AML-193 (cell line): ENCODE measurements at places on chromosomes 16 and 17.

DNA sequence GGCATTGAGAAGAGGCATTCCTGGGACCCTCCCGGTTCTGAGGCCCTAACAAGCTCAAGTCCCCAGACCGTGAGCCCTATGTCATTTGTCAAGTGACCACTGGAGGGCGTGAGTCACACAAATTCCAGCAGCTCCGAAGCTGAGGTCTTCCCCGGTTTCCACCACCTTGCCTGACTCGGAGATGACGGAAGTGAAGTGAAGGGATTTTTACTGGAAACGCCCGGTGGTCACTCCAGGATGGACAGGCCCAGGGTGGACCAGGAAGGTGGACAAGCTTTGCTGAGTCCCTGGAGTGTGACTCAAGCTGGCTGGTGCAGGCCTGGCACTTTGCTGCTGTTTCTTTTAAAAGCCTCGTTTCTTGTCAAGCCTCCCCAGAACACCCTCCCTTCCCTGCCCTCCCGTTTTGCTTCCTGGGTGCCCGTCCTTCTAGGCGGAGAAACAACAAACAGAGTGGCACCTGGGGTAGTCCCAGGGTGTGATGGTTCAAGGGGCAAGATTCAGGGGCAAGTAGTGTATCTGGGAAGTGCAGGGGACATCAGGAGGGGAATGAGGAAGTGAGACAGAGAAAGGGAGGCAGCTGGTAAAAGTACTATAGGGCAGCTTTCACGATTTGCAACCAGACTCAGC, 5.3 kb upstream of the NOS2 start:
- peak; percentile 79 for DNase-seq

DNA sequence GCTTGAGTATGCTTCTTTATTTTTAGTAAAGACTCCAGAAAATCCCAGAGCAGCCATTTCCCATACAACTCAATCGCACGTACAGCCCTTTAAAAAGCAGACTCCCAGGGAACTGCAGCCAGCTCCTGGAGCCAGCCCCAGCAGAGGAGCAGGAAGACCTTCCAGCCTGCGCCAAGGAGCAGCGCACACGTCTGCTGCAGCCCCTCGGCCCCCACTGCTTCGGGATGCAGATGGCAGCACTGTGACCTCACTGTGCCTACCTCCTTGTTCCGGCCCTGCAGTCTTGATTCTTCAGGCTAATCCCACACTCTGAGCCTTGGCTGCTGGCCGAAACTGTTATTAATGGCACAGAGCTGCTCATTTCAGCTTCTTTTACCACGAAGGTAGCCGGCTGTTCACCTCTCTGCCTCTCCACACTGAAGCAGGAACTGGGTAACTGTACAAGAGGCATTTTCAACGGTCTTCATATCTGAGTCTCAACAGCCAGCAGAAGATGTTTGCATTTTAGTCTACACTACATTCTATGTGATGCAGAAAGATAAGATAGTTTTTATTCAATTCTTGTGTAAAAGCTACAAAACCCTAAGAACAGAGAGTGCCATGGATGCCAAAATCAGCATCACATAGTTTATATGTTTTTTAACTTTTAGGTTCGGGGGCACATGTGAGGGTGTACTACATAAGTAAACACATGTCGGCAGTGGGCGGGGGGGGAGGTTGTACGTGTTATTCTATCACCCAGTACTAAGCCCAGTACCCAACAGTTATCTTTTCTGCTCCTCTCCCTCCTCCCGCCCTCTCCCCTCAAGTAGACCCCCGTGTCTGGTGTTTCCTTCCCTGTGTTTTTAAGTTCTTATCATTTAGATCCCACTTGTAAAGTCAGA, 130.9 kb downstream of the ANKRD11 start:
- no peak for DNase-seq

GRCh38 chr17:32484041-32484461, 2.7 kb upstream of the CDK5R1 start:
- no peak for DNase-seq

DNA sequence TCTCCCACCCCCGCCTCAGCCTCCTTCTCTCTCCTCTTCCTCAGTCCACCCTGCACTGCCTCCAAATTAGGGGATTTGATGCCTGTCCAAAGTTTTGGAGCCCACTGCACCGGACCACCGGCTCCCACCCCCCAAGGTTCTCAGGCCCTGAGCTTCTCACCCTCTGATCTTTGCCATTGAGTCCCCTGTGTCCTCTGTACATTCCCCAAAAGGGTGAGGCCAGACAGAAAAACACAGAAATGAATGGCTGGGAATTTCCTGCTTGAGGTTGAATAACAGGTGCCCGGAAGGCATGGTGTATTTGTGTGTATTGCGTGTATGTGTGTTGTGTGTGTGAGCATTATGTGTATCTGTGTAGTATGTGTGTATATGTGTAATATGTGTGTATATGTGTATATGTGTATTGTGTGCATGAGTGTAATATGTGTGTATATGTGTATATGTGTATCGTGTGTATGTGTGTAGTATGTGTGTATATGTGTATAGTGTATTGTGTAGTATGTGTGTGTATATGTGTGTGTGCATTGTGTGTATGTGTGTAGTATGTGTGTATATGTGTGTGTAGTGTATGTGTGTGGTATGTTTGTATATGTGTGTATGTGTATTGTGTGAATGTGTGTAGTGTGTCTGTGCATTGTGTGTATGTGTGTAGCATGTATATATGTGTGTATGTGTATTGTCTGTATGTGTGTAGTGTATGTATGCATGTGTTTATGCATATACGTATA, 16.0 kb upstream of the CCL17 start:
- DNase-seq, result no peak

- no peak for DNase-seq
Observed at GRCh38 chr17:16023881-16024280, 24.3 kb downstream of the TTC19 start.

- no peak for DNase-seq
Observed at GRCh38 chr16:5428932-5429331, 331.3 kb upstream of the EEF2KMT start.

- no peak for DNase-seq
Observed at GRCh38 chr16:67598527-67598926, 36.2 kb downstream of the CTCF start.
